Cerebellar cortex (tissue), 1 donor: ENCODE measurements at places on chromosomes 4 and X.

DNA sequence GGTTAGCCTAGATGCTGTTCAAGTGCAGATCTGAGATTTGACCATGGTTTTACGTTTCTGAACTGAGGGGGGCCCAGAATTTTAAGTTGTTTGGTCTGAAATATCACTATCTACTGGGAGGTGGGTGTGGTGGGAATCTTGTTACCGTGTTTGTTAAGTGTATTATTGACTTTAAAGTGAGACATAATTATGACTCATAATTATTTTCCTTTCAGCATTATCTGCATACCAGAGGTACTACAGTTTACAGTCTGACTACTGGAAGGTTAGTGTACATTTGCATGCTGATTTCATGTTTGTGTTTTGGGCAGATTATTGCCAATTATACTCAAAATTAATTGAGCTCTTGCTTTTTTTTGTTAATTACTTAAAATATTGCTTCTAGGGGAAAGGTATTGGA is 101.5 kb downstream of the KDM6A start:
- DNase-seq, result no peak

DNA sequence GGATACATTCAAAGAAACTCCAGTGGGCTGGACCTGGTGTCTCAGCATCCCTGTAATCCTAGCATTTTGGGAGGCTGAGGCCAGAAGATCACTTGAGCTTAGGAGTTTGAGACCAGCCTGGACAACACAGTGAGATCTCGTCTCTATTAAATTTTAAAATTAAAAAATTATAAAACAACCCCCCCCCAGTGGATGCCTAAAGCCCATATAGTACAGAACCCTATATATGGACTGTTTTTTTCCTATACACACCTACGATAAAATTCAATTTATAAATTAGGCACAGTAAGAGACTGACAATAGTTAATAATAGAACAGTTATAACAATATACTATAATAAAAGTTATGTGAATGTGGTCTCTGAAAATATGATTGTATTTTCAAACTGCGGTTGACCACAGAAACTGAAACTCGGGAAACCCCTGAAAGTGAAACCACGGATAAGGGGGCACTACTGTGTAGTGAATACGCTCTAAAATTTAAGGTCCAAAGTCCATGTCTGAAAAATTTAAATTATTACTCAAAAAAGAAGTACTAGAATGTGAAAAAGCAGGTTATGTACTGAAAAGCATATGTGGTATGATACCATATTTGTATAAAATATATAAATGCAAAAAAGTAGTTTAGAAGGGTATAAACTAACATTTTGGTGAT is 2.0 kb downstream of the SMIM14 start:
- DNase-seq, result no peak

- DNase-seq, result peak; percentile 78
These were observed 185.2 kb upstream of the RPS6KA3 start for GRCh38 chrX:20451929-20452328.

DNA sequence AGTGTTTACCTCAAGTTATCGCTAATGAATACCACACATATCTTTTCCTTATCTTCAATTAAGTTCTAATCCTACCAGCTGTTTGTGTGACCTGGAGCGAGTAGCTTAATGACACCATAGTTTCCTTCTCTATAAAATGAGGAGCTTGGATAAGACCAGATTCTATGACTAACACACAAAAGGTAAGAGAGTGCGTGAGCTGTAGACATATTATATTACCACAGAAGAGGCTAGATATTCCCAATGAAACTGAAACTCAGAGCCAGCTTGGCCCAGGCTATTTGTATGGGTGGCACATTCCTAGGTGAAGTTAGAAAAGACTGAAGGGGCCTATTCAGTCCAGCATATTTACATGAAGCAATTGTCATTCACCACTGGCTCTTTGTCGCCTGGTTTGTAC is 30.2 kb downstream of the ASB5 start:
- DNase-seq, result no peak

- no peak for DNase-seq
These were observed 431.6 kb downstream of the INPP4B start for GRCh38 chr4:142414366-142414990.

- no peak for DNase-seq
These were observed 57.4 kb upstream of the SLC6A14 start for GRCh38 chrX:116378961-116379360.

GRCh38 chr4:158209825-158210807 is at the start of gene TMEM144:
TSS of gene TMEM144 (plus strand) at chr4:158210486. CDS start at chr4:158212668, 2,182 bp downstream.
- peak; percentile 72 for DNase-seq

DNA sequence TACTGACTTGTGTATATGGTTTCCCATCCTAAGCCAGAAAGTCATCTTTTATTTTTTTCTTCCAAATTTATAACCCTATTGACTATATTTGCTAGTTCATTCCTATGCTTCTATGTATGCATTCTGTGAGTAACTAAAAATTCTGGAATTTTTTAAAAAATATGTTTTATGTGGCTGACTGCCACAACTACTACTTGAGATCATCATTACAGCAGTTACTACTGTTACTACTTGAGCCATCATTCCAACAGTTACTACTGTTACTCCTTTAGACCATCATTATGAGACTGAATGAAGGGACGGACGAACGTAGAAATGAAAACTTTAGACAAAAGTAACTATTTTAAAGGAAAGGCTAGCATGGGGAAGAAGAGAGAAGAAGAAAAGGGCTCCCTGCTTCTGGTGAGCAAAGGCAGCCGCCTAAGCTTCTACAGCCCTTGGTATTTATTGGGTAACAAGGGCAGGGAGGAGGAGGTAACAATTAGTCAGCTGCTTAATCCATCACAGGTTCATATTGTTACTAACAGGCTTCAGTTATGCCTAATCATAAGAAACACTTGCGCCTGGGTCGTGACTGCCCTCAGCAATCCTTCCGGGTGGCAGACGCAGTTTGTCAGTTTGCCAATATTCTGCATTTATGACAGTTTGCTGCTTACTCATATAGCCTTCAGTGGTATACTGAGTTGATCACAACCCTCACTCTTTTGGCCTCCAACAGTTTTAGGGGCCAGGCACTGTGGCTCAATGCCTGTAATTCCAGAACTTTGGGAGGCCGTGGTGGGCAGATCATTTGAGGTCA is 80.4 kb downstream of the PDLIM5 start:
- DNase-seq, result no peak

GRCh38 chr4:83618991-83619645 is 83.2 kb downstream of the GPAT3 start:
- no peak for DNase-seq

DNA sequence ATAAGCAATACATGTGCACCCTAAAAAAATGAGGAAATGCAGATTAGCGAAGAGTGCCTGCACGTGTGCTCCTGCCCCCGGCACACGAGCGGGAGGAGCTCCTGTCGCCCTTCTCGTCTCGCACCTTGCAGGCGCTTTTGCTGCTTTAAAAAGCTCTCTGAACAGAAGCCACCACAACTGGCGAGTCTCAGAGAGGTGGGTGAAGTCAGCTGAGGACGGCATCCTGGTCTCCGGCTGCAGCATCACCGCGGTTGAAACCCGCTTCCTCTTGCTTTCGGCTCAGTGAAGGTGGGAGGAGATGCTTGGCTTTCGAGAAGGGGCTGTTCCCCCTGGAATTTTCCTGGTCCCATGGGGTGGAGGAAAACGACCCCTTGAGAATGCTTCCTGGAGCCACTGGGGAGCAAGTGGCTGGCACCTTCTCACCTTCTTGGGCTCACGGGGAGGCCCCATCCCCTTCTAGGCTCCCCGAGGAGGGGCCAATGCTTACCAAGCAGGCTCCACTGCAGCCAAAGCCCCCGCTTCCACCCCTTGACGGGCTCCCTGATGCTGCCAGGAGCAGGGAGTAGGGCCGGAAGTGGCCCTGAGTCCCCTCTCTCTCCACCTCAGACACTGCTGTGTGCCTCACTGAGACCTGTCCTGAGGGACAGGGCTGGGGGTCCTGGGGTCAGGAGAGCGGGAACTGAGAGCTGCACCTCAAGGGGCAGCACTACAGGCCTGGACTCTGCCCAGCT is 29.2 kb upstream of the MXD4 start:
- DNase-seq, result peak; percentile 44

DNA sequence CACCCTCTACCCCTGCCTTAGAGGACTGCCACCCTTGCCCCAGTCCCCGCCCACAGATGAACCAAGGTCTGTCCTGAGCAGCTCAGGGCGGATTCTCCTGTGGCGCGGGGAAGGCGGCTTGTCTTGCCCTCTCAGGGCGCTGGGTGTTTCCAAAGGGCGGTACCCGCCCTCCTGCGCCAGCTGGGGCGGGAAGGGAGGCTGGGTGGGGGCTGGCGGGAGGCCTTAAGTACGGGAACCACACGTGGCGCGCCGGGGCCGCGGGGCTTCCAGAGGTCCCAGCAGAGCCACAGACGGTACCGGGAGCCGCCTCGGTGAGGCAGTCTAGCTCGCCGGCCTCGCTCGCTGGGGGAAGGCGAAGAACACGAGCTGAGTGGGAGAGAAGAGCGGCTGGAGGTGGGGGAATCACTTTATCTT is 361.1 kb downstream of the MID1IP1 start:
- no peak for DNase-seq

GRCh38 chr4:112931001-112931400 is 118.5 kb upstream of the ANK2 start:
- no peak for DNase-seq

GRCh38 chrX:74534569-74535038 is 79.8 kb downstream of the RLIM start:
- no peak for DNase-seq

DNA sequence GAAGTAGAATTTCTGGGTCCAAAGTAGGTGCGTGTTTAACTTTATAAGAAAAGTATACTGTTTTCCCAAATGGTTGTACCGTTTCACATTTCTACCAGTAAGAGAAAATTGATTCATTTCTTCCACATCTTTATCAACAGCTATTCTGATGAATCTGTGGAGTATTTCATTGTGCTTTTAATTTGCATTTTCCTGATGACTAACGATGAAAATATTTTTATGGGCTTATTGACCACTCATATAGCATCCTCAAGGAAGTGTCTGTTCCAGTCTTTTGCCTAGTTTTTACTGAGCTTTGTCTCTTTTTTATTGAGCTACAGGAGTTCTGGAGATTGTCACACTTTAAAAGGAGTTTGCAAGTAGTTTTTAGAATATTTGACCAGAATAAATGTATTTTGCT is 92.6 kb downstream of the ASB9 start:
- DNase-seq, result no peak

DNA sequence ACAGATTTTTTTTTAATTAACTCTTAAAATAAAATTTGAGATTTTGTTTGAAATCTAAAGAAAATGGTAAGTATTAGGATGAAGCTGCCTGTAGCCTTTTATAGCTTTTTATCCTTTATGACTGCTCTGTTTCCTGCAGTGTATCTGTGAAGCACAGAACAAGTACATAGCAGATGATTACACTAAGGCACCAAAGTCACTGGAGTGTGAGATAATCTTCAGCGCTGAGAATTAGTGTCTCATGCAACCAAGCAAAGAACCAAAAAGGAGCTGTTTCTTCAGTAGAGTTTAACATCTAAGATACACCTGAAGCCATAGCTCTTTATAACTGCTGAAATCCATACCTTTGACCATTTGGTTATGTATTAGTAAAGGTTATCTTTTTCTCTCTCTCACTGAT is 1989.8 kb upstream of the PCDH10 start:
- DNase-seq, result peak; percentile 2

- no peak for DNase-seq
These were observed 47.9 kb downstream of the TRIML1 start for GRCh38 chr4:188187106-188187505.

DNA sequence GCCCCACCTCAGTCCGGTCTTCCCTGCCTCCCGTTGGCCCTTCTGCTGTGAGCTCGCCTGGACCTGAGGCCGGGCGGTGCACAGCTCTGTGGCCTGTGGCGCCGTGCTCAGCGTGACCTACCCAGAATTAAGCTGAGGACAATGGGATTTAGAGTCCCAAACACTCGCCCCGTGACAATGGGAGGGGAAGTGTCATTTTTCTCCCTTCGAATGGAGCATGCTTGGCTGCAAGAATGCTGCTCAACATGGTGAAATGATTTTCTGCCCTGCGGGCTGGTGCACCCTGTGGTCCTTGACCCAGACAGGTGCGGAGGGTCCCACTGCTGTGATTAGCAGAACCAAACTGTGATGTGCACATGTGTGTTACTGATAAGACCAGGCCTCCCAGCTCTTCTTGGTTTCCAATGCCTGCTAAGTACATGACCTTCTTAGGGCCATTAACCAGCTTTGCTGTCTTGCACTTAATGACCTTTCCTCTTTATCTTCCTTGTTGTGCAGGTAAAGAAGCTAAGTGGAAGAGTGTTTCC is 772 bp downstream of the EOLA1 start:
- no peak for DNase-seq

GRCh38 chrX:91108761-91109160 is 325.9 kb upstream of the PABPC5 start:
- DNase-seq, result no peak

GRCh38 chr4:22238742-22239141 is 277.1 kb downstream of the ADGRA3 start:
- DNase-seq, result no peak

GRCh38 chr4:159719531-159719930 is 616.7 kb downstream of the RAPGEF2 start:
- DNase-seq, result peak; percentile 65

GRCh38 chr4:138113819-138114400 is 128.2 kb downstream of the SLC7A11 start:
- DNase-seq, result no peak

GRCh38 chrX:53227224-53227765 is 2.3 kb upstream of the KDM5C start:
- no peak for DNase-seq

GRCh38 chr4:68693325-68694075 is 23.0 kb upstream of the UGT2B15 start:
- no peak for DNase-seq

- no peak for DNase-seq
These were observed 105.7 kb downstream of the HMX1 start for GRCh38 chr4:8765631-8766590.

DNA sequence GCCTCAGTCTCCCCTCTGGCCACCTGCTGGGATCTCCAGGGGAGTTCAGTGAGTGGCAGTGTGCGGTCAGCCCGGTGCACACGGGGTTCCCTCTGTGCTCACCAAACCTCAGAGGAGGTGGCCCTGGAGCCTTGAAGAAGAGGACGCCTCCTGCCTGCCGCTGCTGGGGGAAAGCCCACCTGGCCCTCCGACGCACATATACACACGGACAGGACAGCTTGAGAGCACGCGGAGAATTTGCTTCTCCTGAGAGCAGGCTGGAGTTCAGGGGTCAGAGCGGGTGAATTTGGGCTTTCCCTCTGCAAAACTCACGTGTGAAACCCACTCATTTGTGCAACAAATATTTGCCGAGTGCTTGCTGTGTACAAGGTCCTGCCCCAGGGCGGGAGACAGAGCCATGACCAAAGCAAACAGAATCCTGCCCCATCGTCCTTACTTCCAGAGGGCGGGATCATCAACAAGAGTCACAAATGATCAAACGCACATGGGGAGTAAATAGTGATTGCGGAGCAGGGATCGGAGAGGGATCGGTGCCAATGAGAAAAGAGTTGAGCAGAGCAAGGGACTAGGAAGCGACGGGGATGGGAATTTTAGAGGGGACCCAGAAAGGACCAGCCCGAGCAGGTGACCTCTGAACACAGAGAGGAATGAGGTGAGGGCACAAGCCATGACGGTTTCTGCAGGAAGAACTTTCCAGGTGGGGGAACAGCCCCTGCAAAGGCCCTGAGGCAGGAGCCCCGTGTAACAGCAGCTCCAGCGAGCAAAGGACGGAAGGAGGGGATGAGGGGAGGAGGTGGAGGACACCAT is 17.6 kb downstream of the BLOC1S4 start:
- DNase-seq, result no peak
